ENCODE measurements at places on chromosomes 5 and 9.

DNA sequence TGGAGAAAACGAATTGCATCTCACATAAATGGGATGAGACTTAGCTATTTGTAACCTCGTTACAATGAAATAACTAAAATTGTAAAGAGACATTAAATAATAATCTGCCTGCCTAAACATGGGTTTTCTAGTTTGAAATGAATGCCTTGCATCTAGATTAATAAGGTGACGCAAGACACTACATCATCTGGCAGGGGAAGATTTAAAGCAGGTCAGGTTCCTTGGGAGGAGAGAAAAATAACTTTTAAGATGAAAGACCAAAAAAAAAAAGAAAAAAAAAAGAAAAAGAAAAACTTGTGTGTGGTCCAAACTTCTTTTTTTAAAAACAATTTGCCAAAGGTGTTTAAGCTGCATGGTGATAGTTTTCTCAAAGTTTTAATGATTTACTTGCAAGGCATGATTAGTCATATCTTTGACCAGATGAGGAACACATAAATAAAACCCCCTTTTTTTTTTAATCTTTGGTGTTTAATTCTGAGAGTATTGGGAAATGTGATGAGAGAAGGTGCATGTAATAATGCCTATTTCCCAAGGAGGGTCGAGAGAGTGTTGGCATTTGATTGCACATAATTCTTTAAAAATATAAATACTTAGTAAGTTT is 122.9 kb upstream of the ADAMTSL1 start:
- DNase-seq, result no peak

- no peak for DNase-seq
Measured at GRCh38 chr5:92801911-92802310, 779.1 kb downstream of the NR2F1-AS1 start.

- no peak for DNase-seq
Measured at GRCh38 chr9:85425153-85425611, 316.6 kb downstream of the AGTPBP1 start.

- DNase-seq, result no peak
Measured at GRCh38 chr9:93656426-93657239, 80.2 kb downstream of the PHF2 start.

GRCh38 chr5:78624011-78624541 is 24.5 kb downstream of the LHFPL2 start:
- no peak for DNase-seq

DNA sequence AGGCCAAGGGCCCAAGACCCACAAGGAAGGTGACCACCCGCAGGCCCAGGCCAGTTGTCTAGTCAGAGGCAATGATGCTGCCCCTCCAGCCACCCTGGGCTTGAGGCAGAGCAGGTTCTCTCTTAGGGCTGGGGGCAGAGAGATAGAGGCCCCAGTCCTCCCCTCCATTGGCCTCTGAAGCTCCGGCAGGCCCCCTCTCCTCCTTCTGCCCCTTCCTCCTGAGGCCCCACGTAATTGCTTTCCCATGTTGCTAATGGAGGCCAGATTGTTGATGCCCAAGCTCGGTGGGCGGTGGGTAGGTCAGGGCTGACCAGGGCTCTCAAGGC is 26.6 kb upstream of the ENHO start:
- no peak for DNase-seq
